ENCODE measurements at places on chromosomes 2 and 18. TPM values are rescaled to one million over a fixed set of nuclear protein-coding genes. Genes with fewer than 3 reads are reported as not detected.

Gene VWA3B
- total RNA-seq = not detected

Gene NT5DC4
- not detected for total RNA-seq

Gene CLHC1
- 1.9 TPM for total RNA-seq

Gene IL1R2
- 0.75 TPM for total RNA-seq

Gene WDSUB1
- 8.2 TPM for total RNA-seq

Gene C2orf66
- 0.12 TPM for total RNA-seq

Gene QPCT
- total RNA-seq = 21.2 TPM

Gene CD8B
- not detected for total RNA-seq

Gene STK39
- total RNA-seq = 13.7 TPM

Gene LRRTM1
- total RNA-seq = not detected

Gene SP100
- 28.6 TPM for total RNA-seq

Gene CPS1
- total RNA-seq = 10.4 TPM

Gene WDFY1
- 40.7 TPM for total RNA-seq

Gene C2orf81
- 2.7 TPM for total RNA-seq

Gene LIPG
- total RNA-seq = 0.34 TPM

Gene GKN2
- total RNA-seq = 3.5 TPM

Gene NLRC4
- total RNA-seq = 0.08 TPM

Gene TUBA4B
- not detected for total RNA-seq

Gene CTNNA2
- 0.14 TPM for total RNA-seq

Gene ERCC3
- 46.0 TPM for total RNA-seq

Gene NFATC1
- 6.2 TPM for total RNA-seq

Gene DNPEP
- total RNA-seq = 67.6 TPM

Gene FIGN
- 1.5 TPM for total RNA-seq

Gene CD8A
- 0.34 TPM for total RNA-seq

Gene LYPD6B
- total RNA-seq = not detected

Gene INO80C
- total RNA-seq = 28.4 TPM

Gene KLF7
- total RNA-seq = 31.8 TPM

Gene FAHD2A
- total RNA-seq = 26.0 TPM

All from A549 treated with GW870086 at 1 μM for 4 hours (cell line).